ENCODE measurements at places on chromosomes 12 and 14.

DNA sequence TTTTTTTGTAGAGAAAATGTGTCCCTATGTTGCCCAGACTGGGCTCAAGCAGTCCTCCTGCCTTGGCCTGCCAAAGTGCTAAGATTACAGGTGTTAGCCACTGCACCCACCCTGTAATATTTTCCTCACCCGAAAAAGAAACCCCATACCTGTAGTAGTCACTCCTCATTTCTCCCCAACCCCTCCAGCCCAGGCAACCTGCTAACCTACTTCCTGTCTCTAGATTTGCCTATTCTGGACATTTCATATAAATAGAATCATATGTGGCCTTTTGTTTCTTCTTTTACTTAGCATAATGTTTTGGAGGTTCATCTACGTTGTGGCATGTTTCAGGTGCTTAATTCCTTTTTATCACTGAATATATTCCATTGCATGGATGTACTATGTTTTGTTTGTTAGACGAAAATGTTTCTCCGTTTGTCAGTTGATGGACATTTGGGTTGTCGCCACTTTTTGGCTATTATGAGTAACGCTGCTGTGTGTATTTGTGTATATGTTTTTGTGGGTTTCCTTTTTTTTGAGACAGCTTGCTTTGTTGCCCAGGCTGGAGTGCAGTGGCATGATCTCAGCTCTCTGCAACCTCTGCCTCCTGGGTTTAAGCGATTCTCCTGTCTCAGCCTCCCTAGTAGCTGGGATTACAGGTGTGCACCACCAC, 6.2 kb downstream of the ANKRD13A start:
- peak; percentile 67 for DNase-seq

DNA sequence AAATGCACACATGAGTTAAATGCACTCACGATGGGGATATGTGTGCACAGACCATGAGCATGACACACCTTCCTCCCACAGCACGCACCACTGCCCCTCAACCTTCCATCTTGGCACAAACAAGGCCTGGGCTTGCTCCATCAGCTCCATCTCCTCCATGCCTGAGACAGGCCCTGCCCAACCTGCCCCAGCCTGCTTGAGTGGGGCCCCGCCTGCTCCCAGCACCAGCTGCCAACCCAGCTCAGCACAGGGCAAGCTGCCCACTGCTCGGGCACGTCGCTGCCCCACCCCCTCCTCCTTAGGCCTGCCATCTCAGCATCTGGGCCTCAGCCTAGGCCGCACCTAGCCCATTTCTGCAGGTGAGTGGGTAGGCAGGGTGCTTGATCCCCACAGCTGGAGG, 27.6 kb upstream of the KRT78 start:
- no peak for DNase-seq

- no peak for DNase-seq
These were observed 771 bp downstream of the OTX2 start for GRCh38 chr14:56809270-56810146.

DNA sequence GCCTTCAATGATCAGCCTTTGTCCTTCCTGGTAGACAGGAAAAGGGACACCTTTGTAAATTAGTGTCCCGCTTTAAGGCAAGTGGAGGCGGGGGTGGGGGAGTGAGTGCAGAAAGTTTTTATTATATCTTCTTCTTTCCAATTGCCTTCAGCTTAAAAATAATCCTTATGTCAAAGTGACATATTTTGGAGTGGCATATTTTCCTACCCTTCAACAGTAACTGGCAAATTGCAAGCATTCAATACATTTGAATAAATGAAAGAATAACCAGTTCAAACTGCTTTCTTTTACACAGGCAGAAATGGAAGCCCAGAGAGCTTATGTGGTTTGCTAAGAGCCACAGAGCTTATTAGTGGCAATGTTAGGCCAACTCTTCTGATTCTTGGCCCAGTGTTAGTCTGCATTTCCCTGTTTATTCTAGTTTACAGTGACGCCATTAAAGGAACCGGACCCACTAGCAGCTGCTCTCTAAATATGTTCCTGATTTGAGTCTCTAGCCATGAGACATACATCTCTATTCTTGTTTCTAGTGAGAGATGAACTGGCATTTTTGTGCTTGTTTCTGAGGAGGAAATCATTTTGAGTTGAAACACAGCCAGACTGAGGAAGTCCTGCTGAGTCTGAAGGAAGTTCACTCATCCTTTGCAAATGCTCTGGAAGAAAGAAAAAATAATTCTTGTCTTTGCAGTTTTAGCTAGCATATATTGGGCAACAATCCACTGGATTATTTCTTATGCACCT, 468.7 kb downstream of the NOVA1 start:
- DNase-seq, result no peak

- no peak for DNase-seq
These were observed 53.7 kb upstream of the SCAF11 start for GRCh38 chr12:46043972-46044520.

- no peak for DNase-seq
These were observed 149.2 kb downstream of the PHLDA1 start for GRCh38 chr12:75882421-75882820.

DNA sequence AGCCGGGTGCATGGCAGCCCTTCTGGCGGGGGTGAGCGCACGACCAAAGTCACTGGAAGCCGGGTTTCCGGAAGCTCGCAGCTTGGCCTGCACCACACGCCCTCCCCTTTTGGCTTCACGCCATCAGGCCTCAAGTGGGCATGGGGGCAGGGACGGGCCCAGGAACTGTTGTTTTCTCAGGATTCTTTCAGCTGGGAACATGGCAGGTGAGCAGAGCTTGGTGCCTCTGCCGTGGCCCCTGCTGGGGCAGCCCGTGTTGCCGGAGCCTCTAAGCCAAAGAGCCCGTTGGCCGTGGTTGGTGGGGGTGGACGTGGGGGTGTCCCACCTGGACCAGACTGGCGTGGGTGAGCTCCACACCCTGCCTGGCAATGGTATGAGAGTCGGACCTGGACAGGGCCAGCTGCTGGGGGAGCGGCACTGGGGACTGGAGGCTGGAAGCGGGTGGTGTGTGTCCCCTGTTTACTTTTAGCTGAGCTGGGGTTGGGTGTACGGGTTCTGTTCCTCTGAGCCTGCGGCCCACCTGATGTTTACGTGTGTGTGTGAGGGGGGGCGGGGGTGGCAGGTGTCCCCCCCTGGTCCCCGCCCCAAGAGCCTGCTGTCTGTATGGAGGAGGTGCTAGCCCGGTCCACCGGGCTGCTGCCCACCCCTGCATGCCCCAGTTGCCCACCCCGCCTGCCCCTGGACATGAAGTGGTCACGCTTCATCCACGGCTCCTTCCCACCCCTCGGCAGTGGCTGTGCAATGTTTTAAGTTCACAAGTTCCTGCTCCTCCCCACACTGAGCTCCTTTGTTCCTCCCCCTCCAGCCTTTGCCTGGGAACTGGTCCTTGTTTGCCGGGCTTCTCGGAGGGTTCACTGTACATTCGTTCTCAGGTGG, 28.7 kb upstream of the PLD4 start:
- no peak for DNase-seq

DNA sequence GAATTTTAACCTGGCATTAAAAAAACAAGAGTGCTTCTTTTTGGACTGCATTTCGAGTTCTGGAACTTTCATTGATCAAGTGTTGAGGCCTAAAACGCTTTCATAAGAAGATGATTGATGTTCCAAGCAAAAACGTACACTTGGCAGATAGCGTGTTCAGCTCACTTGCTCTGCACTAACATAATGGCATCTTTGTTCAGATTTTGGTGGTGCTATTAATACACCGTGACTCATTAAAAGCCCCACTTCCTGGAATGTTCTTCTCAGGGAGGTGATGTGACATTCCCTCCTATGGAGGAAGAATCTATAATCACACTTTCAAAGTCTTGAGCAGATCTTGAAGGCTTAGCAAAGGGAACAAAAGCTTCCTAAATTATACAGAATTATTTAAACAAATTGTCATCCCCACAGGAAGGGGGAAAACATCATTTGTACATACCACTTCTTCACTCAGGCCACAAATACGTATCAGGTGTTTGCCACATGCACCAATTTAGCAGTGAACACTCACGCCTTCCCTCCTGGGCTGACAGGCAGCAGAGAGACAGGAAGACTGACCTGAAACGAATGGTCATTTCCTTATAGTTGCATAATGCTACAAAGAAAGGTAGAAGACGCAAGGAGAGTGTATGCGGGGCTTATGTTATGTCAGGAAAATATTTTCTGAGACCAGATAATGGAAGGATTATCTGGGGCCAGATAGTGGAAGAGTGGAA, 15.4 kb downstream of the HSP90AA1 start:
- no peak for DNase-seq

DNA sequence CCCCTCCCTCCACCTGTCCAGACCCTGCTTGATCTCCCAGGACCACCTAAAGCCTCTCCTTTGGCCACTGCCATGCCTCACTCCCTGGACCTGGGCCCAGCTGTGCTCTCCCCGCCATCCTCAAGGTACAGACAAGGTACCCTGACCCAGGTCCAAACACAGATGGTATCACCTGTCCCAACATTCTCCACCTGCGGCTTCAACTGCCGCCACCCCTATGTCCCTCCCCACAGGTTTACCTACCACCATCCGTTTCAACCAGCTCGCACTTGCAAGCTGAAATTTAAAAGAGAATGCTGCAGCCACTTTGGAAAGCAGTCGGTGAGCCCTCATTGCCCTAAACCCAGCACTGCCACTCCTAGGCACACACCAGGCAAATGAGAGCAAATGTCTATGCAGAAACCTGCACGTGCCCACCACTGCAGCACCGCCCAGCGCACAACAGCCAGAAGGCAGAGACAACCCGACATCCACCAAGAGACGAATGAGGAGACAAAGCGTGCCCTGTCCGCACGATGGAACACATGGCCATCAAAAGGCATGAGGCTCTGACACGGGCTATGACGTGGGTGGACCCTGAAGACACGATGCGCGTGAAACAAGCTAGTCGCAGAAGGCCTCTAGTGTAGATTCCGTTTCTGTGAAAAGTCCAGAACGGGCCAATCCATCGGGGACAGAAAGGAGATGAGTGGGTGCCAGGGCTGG, 71.0 kb downstream of the RFLNA start:
- DNase-seq, result no peak

DNA sequence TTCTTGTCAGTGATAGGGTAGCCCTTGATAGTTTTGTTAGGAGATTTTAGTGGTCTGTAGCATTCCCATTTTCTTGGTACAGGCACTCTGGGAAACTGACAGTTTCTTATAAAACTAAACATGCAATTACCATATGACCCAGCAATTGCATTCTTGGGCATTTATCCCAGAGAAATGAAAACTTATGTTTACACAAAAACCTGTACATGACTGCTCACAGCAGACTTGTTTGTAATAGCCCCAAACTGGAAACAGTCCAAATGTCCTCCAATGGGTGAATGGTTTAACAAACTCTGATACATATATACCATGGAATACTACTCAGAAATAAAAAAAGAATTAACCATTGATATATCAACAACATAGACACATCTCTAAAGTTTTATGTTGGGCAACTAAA, 75.5 kb downstream of the BORCS5 start:
- no peak for DNase-seq

- no peak for DNase-seq
These were observed 24.1 kb downstream of the ANKRD13A start for GRCh38 chr12:110023059-110023980.

DNA sequence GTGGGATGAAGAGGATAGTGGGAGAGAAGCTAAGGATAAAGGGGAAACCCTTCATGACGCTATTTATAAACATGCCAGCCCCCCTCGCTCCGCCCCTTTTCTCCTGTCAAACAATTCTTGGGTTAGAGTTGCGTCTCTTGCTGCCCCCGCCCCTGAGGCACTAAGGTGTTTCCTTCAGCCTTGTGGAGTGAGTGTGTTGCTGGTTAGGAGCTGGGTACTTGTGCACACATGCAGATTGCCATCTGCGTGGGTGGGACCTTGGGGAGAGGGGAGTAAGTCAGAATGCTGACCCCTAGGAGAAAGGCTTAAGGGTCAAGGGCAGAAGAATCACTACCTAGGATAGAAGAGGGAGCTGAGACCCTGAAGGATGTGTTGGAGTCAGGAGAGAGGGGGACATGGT, 5.4 kb downstream of the FOXJ2 start:
- no peak for DNase-seq

DNA sequence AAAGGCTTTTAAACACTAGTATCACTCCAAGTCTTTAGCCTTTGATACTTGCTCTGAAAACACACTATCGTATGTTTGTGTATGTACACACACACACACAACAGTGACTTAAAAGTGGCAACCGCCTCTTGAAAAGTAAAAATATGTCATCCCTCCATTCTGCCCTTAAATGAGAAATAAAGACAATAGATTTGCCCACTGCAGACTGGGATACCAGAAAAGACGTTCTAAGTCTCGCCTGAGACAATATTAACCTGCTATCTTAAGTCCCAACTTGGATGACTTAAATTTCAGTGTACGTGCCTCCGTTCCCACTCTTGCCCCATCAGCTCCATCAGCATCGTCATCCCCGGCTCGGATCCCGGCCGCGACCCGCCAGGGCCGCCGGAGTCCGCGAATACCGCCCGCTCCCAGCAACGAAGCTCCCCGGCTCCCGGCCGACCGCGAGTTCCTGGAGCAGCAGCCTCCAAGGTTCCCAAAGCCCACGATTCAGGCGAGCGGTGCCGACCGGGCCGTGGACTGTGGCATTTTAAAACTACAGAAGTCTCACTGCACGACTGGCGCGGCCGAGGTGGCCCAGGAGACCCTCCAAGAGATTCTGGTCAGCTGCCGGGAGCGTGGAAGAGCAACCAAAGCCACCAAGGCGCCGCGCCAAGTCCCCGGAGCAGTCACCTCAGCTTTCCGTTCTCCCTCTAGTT, 2.8 kb upstream of the ARID2 start:
- DNase-seq, result peak; percentile 52

DNA sequence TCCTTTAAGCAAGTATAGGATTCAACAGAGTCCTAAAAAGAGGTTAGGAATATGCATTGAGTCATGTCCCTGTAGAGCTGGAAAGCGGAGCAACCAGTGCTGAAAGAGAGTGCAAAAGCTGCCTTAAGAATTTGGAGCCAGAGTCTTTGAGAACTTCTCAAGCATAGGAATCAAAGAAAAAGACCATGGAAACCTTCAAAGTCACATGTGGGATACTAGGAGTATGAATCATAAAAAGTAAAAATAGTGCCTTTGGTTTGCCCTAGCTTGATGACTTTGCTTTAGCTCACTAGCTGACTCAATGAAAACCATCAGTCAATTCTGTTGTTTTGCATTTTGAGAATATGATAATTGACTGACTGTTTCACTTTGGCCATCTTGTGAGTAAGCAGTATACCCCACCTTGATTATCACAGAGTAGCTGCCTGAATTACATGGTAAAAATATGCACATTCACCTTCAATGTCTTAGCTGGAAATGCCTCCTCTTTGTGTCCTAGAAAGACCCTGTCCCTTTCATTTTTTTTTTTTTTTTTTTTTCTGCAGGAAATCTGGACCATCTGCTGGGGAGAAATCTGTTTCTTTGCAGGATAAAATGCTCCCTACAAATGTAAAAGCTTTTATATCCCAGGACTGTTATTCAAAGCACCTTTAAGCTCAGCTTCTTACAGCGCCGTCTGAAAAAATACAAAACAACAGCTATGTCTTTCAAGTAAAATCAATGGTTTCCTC, 248.6 kb upstream of the KRR1 start:
- DNase-seq, result no peak

DNA sequence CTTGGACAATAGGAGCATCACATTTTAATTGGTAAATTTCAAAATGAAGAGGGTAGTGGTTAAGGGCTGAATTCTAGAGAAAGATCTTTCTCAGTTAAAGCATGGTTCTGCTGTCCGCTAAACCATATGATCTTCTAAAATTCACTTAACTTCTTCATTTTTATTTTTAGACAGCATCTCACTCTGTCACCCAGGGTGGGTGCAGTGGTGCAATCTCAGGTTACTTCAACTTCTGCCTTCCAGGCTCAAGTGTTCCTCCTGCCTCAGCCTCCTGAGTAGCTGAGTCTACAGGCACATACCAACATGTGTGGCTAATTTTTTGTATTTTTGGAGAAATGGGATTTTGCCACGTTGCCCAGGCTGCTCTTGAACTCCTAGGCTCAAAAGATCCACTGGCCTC, 226.7 kb upstream of the ABCD2 start:
- no peak for DNase-seq

GRCh38 chr14:69356903-69357543, 41.1 kb downstream of the ERH start:
- DNase-seq, result no peak
